ENCODE measurements at places on chromosomes 4 and X. TPM values are rescaled to one million over a fixed set of nuclear protein-coding genes. Genes with fewer than 3 reads are reported as not detected.

Gene VCX2
- total RNA-seq, result 3.2 TPM

Gene GUCY2F
- total RNA-seq, result not detected

Gene EDA2R
- 3.9 TPM for total RNA-seq

Gene TRMT2B
- total RNA-seq, result 10.1 TPM

Gene COL4A6
- total RNA-seq, result 0.21 TPM

Gene DCAF8L1
- not detected for total RNA-seq

Gene PRRG3
- total RNA-seq, result not detected

Gene APLN
- 0.19 TPM for total RNA-seq

All from H4 (cell line).